Activated naive CD4-positive, alpha-beta T cell (primary cell): ENCODE measurements at places on chromosomes 7 and 10.

GRCh38 chr10:42477170-42477569 lies 161.2 kb downstream of the ZNF33B start:
- no peak for DNase-seq

- DNase-seq: peak; percentile 25
These were observed 11.7 kb downstream of the PLAC9 start for GRCh38 chr10:80144067-80144695.

GRCh38 chr10:111578076-111578475 lies 501.2 kb downstream of the ADRA2A start:
- DNase-seq: no peak

- no peak for DNase-seq
These were observed 750.2 kb upstream of the IGFBP3 start for GRCh38 chr7:46671108-46671769.

DNA sequence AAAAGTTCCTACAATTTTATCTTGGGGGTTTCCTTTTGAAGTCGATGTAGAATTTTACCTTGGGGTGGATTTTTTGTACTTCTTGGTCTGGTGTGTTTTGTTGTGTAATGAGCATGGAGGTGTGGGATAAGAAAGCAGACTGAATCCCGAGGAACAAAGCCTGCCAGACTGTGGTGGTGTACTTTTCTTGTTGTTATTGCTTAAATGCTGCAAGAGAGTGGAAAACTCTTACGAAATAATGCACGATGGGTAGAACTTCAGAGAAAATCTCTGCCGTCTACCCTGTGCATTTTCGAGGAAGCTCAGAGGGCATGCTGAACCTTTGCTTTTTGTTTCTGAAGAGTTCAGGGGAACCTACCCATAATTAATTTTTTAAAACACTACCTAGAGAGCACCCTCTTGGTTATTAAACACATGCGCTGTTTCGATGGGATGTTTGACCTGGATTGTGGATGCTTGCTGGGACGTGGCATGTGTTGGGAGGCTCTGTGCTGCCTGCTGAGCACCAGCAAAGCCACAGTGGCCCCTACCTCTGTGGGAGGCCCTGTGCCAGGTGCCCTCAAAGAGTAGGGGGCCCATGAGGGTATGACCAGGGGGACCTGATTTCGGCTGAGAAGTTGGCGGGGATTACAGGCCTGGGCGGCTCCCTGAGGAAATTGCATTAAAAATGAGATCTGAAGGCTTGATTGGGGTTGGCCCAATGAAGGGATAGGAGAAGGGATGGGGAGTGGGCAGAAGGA lies 94.1 kb downstream of the TCF7L2 start:
- no peak for DNase-seq

- DNase-seq: no peak
These were observed 4.1 kb upstream of the BMPER start for GRCh38 chr7:33901199-33901598.

DNA sequence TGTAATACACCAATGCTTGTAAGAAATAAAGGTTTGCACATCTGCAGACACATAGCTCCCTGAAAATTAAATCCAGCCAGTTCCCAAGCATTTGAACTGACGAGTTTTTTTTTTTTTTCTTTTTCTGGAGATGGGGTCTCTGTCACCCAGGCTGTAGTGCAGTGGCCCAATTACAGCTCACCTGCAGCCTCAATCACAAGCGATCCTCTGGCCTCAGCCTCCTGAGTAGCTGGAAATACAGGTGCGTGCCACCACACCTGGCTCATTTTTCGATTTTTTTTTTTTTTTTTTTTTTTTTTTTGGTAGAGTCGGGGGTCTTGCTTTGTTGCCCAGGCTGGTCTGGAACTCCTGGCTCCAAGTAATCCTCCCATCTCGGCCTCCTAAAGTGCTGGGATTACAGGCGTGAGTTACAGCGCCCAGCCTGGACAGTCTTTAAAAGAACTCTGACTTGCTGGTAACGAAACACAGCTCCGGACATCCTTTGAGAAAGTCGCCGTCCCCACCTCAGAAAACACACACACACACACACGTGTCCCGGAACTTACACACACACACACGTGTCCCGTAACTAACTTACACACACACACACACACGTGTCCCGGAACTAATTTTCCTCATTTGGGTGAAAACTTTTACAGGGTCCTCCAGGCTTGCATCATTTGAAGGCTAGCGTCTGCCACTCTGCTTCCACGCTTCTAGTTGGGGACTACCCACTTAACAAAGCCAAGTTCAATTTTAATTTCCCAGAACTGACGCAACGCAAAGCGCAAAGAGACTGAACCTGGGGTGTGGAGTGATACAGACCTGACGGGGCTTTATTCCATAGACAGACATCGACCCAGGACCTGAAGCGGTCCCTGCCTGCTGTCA lies 18.6 kb downstream of the OCM2 start:
- DNase-seq: no peak

- DNase-seq: no peak
These were observed 1.1 kb downstream of the ODAD2 start for GRCh38 chr10:27997865-27998177.

GRCh38 chr7:11343818-11344413 lies 370.2 kb downstream of the PHF14 start:
- no peak for DNase-seq

DNA sequence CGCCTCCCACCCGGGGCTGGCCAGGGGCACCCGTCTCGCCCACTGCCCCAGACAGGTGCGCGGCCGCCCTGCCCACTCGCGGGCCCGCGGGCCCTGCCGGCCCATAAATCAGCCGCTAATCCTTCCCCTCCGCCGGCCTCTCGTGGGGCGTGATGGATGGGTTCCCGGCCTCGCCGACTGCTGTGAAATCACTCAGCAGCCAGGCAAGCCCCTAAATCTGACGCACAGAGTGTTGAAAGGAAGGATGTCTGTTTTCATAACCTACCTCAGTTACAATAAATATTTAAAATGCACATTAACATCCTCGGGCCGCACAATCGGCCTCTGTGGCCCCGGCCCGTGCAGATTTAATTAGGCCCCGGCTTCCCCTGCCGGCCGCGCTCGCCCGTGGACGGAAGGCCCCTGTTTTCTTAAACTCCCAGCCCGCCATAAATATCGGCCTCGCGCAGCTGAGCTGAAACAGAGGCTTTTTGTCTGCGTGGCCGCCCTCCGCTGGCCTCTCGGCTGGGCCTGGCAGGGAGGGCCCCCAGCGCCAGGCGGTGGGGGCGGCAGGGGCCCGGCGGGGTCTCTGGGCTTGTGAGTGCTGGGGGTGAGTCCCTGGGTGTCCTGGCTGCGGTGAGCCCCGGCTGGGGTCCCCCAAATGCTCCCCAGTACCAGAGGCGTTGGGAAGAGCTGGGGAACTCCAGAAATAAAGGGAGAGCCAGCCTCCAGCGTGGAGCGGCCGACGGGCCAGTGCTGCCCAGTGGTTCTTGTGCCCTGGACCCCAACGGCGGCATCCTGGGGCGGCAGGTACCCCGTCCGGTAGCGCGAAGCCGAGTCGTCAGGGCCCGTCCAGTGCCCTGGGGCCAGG lies 90.7 kb downstream of the UNCX start:
- DNase-seq: no peak

GRCh38 chr7:2141651-2142050 lies 91.1 kb downstream of the MAD1L1 start:
- no peak for DNase-seq

- DNase-seq: no peak
These were observed 28.2 kb upstream of the ZNF32 start for GRCh38 chr10:43676901-43677300.

DNA sequence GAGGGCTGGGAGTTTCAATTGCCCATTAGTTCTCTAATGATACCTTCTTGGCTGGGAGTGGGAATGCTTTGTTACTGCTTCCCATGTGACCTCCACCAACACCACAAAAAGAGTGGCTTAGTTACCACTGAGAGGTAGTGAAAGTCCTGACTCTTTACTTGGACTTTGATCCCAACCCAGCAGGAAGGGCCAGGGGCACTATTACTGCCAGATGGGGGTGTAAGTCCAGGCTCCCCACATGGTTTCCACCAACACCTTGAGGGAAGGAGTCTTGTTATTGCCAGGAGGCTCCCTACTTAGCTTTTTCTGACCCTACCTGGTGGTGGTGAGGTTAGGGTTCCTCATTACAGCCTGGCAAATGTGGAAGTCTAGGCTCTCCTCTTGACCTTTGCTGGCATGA lies 11.4 kb downstream of the GGCT start:
- DNase-seq: no peak

DNA sequence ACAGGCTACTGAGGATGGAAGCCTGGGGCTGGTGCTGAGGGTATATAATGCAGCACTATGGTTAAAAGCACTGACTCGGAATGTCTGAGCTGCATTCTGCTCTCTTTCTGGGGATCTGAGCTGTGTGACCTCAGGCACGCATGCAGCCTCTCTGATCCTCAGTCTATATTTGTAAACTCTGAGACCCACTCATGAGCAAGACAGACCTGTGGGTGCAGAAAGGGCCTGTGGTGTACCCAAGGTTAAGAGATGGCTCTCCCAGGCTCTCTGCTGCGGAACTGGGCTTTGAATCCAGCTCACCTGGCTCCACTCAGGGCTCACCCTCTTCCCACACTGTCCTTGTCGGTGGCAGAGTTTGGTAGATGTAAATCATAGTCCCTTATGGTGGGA lies 89.9 kb downstream of the CHST15 start:
- DNase-seq: no peak

DNA sequence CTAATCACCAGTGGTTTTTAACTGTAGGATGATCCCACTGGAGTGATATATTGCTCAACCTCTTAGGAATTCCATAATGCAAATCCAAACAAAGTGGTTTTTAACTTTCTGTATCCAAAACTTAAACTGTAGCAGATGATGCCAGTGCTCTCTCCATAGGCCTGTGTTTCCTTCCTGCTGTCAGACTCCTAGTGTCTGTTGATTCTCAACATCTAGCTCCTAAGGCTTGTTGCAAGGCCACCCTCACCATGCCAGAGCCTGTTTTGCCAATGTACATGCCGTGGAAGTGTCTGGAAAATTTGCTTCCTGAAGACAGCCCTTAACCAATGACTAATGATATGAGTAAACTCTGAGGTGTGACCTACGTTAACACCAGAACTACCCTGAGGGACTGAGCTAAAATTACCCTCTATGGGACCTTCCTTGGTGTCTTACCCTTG lies 39.3 kb downstream of the C1GALT1 start:
- no peak for DNase-seq

- no peak for DNase-seq
These were observed 235.5 kb downstream of the GRM8 start for GRCh38 chr7:127017196-127017595.
